ENCODE measurements at places on chromosomes 7 and 10. TPM values are rescaled to one million over a fixed set of nuclear protein-coding genes. Genes with fewer than 3 reads are reported as not detected.

- DNase-seq: no peak
Measured at GRCh38 chr10:13268841-13269240, 31.0 kb downstream of the PHYH start.

DNA sequence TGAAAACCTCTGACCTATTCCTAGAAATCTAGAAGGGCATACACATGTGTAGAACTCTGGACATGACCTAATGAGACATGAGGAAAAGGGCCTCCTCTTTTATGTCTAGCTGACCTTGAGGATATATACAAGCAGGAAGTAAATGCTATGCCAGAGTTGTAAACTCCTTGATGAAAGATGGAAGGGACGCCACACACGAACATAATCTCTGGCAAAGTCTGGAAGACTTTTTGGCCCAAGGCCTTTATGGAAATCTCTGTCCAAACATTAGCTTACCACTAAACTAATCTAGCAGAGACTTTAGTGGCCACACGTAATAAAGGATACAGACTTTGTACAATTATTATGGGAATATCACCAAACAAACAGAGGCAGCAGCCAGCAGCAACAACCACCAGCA is 138.1 kb upstream of the THSD7A start:
- DNase-seq: no peak

GRCh38 chr7:82270870-82271269 is 172.7 kb downstream of the CACNA2D1 start:
- DNase-seq: no peak

GRCh38 chr10:75398692-75399460 is 2.7 kb downstream of the ZNF503 start:
- no peak for DNase-seq

GRCh38 chr7:134963036-134963435 is 23.3 kb upstream of the AGBL3 start:
- no peak for DNase-seq

- no peak for DNase-seq
Measured at GRCh38 chr7:57210212-57210611, 78.0 kb upstream of the ZNF479 start.

Gene ALOX5
- total RNA-seq: 1.2 TPM

Gene C10orf105
- total RNA-seq: 0.19 TPM

All from naive thymus-derived CD4-positive, alpha-beta T cell (primary cell).